ENCODE measurements at places on chromosomes 12 and 14.

DNA sequence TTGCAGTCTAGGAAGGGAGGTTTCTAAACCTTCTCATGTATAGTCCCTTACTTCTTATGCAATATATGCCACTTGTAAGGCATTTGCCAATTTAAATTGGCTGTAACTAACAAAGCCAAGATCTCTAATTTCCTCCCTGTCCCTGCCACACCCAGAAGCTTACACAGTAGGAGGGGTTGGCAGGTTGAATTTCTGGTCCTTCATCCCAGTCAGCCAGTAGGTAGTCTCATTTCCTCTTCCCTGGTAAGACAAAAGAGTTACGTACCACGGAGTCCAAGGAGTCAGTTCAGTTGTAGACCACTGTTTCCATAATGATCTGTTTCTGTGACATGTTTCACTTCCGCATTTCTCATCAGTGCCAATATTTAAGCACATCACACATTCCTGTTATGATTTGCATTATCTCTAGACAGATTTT is 47.0 kb upstream of the PLBD1 start:
- DNase-seq, result no peak

DNA sequence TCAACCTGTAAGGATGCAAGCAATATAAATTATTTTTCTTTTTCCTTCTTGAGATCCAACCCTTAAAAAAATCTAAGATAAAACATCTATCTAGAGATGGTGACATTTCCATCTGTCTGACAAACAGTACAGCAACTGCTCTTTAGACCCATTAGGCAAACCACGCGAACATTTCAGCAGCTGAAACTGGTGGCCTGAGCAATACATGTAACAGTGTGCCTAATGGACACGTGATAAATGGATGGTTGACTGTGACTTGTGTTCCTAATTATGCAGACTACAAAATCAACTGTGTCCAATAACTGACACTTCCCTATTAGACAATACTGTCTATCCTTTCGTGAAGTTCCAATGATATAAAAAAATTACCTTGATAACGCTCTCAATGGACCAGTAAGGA is 18.9 kb downstream of the E2F7 start:
- no peak for DNase-seq

GRCh38 chr12:48135027-48135426 is 15.9 kb downstream of the PFKM start:
- no peak for DNase-seq

- DNase-seq, result no peak
Observed at GRCh38 chr12:47779943-47780504, 7.0 kb downstream of the SLC48A1 start.

DNA sequence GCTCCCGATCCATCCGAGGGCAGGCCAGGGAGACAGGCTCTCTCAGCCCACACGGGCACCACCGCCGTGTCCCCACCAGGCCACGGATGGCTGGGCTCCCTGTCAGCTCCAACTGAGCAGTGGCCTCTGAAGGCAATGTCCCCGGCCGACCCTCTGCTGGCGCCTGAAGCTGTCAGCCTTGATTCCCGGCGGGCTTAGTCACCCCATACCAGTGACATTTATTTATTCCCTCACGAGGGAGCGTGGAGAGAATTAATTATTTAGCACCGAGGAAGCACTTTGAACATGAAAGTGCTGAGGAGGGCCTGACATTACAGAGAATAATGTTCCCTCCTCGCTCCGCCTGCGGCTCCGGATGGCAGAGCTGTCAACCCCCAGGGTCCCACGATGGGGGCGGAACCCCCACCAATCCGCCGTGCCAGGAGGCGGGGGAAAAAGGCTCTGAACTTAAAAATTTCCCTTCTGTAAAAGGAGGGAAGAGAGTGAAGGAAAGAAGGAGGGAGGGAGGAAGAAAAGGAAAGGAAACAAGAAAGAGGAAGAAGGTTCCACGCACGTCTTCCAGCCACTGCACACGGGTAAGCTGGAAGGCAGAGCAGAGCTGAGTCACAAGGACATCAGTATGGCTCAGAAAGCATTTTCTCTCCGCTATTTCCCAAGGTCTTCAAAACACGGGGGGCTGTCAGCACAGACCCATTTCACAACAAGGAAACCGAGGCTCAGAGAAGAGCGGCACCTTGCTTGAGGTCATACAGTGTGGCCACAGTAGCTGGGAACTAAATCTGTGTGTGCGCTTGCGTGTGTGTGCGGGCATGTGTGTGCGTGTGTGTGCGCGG is 108.7 kb upstream of the NCOR2 start:
- peak; percentile 84 for DNase-seq

DNA sequence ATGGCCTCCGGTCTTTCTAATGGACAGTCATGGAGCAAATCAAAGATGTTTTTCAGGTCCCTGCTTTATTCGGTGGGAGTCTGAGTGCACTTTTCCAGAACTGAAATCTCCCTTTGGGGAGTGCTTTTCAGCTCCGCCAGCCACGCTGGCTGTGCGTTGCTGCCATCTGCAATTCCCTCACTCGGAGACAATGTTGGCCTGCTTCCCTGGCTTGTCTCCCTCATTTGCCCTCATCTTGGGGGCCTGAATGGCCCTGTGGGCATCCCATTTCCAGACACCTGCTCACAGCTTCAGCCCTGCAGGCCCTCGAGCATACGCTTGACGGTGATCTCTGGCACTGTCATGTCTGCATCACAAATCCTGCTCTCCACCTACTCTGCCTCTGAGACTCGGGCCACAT is 103.8 kb downstream of the CCDC92 start:
- no peak for DNase-seq

DNA sequence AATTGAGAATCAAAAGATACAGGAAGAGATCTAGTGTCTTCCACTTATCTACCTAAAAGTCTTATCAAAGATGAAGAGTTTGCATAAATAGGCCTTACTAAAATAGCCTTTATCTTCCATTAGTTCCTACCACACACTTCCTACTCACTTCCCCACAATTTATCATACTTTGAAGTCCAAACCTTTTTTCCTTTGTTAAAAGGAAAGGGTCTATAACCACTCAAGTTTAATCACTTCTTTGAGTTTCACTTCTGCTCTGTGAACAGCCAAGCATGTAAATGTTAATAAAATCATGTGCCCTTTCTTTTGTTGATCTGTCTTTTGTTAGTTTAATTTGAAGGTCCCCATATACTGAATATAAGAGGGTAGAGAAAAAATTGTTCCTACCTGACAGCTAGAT is 114.5 kb downstream of the PHLDA1 start:
- no peak for DNase-seq

DNA sequence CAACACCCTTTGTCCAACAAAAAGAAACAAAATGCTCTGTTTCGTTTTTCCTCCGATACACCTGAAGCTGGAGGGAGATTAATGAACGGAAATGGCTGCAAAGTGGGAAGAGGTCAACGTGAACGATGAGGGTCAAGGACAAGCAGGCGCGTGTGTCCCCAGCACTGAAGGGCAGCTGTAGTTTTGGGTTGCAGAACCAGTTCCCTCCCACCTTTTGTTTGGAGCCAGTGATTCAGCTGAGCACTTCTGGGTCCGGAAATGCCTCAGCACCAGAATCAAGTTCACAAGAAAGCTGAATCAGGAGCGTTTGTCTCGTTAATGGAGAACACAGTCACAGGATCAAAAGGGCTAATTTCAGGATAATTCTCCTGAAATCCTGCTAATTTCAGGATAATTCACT is 51.1 kb upstream of the PWP1 start:
- DNase-seq, result no peak

DNA sequence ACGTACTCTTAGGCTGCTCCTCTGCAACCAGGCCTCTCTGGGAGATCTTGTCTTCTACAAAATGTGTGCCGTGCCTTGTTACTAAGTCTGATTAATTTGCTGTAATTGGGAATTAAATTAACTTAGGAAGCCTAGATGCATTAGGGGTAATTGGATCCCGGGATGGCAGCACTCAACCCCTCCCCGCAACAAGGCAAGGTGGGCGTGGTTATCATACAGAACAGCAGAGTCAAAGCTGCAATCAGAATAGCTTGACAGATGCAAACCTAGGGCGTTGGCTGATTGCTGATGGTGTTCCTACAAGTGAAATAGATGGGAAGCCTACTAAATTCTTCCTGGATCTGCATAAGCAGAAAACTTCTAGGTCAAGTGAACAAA is 34.5 kb upstream of the NFYB start:
- no peak for DNase-seq

GRCh38 chr12:88371416-88372183 is 208.7 kb downstream of the KITLG start:
- no peak for DNase-seq

DNA sequence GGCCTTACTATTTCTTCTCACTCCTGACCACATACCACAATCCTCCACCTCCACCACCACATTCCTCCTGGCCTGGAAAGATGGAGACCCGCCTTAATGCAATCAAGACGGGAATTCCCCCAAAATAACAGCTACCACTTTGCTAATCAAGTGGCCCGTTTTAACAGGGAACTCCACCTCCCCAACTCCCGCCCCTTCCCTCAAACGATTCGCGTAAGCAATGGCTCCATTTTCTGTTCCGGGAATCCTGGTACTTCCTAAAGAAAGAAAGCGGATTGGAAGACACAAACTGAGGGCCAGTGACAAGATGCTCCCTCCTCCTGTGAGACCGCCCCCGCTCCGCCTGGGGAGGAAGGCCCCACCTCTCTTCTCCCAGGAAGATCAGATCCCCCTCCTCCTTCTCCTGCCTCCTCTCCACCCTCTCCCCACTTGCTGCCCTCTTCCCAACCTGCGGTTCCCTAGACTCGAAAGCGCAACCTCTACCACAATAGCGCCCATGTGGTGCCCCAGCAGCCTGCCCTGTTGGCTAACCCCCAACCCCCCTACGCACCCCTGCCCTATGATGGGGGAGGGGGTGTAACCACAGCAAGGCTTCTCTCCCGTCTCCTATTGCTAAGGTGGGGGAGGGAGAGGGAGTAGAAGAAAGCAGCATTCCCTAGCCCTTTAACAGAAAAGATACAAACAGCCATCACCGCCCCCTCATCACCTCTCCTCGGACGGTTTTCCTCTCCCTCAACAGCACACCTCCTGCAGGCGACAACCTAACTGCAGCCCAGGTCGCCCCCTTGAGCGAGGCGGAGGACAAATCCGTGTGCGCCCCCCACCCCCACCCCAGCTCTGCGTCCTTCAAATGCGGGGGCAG is 777 bp downstream of the ARF3 start:
- DNase-seq, result peak; percentile 92

- DNase-seq, result no peak
Observed at GRCh38 chr12:70110085-70110484, 133.1 kb upstream of the CNOT2 start.

- DNase-seq, result no peak
Observed at GRCh38 chr12:97276661-97277429, 185.8 kb upstream of the RMST start.

DNA sequence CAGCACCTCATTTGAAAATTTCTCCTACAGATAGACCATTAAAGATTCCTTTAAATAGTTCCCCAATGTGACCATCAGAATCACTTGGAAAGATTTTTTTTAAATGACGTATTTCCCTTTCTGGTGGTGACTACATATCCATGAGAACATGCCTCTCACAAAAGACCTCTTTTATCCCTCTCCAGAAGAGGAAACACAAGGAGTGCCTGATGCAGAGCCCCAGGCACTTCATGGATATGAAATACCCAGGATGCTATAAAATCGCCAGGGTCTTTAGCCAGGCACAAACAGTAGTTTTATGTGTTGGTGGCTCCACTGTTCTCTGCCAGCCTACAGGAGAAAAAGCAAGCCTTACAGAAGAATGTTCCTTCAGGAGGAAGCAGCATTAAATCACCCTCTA is 97.1 kb downstream of the ETNK1 start:
- no peak for DNase-seq

DNA sequence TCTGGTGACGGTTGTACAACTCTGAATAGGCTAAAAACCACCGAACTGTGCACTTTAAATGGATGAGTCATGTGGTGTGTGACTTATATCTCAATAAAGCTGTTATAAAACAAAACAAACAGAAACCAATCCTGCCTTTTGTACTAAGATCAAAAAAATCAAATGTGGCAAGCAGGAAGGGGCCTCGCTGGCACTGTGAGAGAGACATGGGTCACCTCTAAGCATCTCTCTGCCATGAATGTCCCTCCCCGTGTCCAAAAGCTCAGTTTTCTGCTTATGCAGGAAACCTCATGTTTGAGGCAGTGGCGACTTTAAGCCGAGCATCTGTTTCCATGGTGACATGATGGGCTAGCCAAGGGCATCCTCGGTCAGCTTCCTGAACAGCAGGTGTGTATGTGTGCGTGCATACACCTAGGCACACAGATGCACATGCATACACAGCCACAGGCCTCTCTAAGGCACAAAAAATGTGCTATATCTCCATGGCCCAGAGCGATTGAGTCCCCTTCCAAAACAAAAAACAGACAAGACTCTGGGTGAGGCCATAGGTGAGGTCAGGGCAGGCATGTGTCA is 44.4 kb downstream of the ARL6IP4 start:
- no peak for DNase-seq

DNA sequence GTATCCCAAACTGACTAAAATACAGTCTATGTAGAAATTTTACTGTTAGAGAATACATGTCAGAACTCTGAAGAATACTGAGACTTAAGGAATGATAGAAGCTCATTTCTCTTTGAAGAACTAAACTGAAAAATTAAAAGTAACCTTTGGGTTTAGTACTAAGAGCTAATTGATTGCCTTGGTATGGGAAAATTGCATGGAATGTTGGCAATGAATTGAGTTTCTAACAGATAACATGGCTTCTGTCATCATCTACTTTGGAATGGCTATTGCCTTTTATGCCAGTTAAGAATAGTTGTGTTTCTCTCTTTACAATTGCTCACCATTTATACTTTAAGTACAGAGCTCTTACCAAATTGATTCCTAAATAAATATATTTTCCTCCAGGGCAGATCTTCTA is 308.8 kb upstream of the SYT1 start:
- no peak for DNase-seq

- DNase-seq, result no peak
Observed at GRCh38 chr12:122297494-122297893, 31.2 kb upstream of the VPS33A start.

DNA sequence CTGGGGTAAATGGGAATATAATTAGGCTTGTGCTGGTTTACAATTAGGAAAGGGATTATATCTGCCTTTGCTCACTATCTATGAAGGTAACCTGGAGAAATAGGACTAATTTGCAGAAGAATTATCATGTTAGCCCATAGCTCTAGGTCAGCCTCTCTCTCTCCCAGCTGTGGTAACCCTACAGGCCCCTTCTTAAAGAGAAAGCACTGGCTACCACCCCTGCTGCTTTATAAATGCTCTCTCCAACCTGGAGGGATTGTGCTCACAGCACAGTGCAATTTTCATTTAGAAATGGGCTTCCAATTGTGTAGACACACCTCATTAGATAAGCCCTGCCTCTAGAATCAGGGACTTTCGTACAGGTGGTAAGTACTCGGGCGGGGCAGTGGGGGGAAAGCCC is 22.7 kb upstream of the MGST1 start:
- DNase-seq, result no peak

DNA sequence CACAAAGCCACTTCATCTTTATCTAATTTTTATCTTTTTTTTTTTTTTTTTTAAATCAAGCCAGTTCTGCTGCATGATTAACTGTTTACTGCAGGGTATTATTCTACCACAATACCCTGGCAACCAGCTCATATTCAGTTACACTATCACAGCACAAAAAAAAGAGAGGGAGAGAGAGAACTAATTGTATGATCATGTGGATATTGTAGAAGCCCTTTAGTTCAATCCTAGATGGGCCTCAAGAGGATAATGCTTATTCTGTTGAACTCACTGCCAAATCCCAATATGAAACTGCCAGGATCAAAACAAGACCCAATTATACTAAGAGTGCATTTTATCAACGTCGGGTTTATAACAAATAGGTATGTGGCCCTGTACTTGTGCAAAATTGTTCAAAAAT is 51.5 kb downstream of the MED13L start:
- DNase-seq, result no peak
